GDM1 (cell line): ENCODE measurements at places on chromosomes 4 and X.
A peak's percentile ranks its signal among the peaks of the same experiment; 100 is the strongest.

DNA sequence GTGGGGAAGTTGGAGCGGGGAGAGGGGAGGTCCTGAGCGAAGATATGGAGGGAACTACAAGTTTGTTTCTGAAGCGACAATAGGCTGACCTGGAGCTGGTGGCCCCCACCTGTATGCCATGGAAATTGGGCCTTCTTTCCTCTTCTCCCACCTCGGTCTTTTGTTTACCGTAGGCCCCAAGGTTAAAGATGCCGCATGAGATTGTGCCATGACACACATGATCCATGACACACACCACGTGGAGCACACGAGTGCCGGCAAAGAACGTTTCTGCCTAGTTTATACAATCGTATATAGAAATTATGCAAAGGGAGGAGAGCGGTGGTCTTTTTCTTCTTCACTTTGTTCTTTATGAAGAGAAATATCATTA is 408 bp downstream of the TMEM33 start:
- DNase-seq: no peak

GRCh38 chr4:169604903-169605331 is 7.5 kb downstream of the NEK1 start:
- DNase-seq: no peak

DNA sequence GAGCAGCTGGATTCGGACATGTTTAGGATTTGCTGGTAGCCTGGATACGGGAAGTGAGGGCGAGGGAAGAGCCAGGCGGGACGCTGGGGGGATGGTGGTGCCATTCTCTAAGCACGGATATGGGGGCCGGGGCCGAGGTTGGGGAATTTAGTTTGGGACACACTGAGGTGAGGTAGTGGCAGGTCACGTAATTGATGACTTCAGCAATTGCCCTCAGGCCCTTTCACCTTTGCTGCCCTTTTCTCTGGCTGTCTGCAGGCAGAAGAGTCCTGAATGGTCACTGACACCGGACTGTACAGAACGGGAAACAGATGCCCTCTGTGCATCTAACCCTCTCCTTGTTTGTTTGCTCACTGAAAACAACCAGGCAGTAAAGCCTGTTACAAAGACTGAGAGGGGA is 16.9 kb upstream of the HMGB3 start:
- DNase-seq: no peak

DNA sequence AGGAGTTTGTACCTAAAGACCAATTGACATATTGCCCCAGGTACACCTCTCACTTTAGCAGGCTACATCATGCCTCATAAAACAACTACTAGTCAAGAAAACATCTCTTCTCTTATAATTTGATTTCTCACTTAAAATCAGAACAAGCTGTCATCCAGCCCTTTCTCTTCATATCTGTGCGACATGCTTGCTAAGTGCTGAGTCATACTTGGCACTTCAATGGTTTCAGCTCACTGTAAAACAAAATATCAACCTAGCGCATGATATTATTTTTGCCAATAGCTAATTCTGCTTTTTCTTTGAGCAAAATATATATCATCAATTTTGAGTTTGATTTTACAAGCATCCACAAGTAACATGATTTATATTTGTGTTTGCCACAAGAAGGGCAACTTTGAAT is 27.9 kb upstream of the FUNDC1 start:
- no peak for DNase-seq

- no peak for DNase-seq
Measured at GRCh38 chr4:1599491-1600210, 84.5 kb downstream of the FAM53A start.

GRCh38 chr4:76614589-76614988 is 179.6 kb downstream of the SHROOM3 start:
- no peak for DNase-seq

DNA sequence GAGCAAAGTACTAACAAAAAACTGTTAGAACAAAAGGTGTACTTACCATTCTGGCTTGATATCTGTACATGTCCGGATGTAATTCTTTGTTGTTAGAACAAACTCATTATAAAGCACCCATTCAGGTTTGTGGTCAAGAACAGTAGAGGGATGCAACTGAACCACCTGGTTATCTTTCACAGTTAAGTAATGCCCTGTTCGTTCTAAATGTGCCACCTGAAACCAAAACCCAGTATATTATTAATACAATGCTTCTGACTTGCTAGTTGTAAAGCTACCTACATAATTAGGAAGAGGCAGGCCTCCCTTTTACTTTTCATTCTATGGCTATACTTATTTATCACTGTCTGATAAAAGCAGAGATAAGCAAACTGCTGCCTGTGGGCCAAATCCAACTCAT is 54.8 kb downstream of the DHX15 start:
- no peak for DNase-seq

DNA sequence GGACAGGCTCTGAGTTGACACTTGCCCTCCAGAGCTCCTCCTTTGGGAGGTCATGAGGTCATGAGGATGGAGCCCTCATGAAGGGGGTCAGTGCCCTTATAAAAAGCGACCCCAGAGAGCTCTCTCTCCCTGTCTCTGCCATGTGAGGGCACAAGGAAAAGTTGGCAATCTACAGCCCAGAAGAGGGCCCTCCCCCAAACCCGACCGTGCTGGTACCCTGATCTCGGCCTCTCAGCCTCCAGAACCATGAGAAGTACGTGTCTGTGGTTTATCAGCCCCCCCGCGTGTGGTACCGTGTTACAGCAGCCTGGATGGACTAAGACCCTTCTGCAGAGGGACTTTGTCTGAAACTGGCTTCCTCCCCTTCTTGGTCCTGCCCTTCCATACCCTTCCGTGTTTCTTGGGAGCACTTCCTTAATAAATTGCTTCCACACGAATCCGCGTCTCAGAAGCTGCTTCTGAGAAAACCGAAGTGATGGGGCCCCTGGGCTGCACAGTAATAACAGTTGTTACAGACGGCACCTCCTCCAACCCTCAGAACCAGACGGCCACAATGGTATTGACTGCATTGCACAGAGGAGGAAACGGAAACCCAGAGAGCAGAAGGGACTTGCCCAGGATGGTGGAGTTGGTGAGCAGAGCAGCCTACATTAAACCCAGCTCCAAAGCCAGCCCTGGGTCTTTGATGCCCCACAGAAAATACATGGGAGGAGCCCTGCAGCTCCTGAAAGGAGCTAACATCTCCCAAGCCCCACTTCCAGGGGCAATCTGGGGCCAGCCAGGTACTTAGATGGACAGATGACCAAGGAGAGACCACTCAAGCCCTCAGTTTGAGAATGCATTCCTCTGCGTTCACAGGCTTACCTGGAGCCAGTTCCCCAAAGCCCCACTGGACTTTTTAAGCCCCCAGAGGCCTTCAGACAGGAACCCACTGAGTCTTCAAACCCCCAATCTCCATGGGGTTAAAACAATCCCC is 242.7 kb downstream of the BCOR start:
- peak; percentile 83 for DNase-seq

DNA sequence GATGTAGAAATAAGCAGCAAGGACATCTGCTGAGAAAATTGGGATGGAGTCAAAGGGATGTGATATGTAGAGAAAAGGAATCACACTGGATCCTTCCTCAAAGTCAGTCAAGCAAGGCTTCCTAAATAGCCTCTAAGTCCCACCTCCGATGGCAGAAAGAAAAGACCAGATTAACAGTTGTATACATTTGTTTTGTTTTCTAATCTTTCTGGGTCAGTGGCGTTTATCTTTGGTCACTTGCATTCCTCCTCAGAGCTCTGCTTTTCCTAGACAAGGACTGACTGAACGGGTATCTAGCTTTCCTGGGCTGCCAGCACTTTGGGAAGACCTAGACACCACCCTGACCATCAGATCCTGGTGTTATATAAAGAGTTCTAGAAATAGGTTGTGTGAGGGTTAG is 23.2 kb downstream of the PACRGL start:
- DNase-seq: no peak

DNA sequence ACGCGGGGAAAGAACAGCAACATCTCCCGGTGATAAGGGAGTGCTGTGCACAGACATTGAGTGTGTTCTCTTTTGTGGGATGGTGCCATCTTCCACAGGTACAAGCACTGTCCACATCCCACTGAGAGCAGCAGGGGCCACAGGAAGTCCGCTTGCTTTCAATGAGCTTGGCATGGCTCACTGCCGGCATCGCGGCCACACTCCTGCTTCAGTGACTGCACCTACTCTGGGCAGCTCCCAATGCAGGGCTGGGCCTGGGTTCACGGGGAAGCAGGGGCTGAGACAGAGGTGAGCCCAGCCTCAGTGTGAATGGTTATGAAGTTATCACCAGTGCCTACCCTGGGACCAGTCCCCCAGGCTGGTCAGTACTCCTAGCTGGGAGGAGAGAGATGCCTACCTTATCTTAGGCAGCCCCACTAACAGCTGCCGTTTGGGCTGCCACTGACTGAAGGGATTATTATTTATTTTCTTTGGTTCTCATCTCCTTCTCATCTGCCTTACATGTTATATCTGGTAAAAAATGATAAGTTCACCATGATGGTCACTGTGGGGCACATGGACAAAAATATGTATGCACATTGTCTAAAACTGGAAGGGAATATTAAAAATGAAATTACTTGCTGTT is 99.2 kb downstream of the MGST2 start:
- no peak for DNase-seq

- no peak for DNase-seq
Measured at GRCh38 chr4:23855912-23856605, 33.8 kb downstream of the PPARGC1A start.

GRCh38 chr4:186832906-186833305 is 109.2 kb upstream of the FAT1 start:
- no peak for DNase-seq

- DNase-seq: no peak
Measured at GRCh38 chr4:182354867-182355266, 111.7 kb downstream of the TENM3 start.

GRCh38 chrX:24145303-24146186 is 4.0 kb upstream of the ZFX start:
- DNase-seq: no peak

DNA sequence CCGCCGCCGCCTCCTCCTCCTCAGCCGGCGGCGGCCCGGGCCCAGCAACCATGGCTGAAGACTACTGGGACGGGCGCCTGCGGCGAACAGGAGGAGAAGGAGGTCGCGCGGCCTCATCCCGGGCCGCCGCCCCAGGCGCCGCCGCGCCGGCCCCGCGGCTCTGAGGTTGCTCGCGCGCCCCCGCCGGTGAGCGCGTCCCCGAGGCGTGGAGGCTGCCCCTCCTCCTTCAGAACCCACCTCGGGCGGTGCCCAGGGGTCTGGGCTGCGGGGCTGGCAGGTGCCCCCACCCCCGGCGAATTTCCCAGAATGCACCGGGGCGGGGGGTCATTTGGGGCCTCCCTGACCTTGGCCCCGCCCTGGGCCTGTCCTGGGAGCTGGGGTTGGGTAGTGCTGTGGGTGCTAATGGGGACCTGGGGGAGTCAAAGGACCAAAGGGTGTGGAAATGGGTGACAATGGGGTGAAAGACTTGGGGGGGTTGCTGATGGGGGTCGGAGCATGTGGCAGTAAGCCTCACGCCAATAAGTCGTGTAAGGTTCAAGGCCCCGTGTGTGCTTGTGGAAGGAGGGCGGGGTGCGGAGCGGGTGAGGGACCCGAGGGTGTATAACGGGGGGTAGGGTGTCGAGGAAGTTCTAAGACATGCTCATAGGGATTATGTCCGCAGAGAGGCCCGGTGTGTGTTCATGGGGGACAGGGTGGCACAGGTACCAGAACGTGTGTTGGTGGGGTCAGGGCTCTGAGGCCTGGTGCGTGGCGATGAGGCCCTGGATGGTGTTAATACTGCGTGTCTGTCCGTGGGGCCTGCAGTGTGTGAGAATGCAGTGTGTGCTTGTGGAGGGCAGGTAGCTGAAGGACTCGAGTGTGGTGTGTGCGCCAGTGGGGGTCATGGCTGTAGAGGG is 687 bp downstream of the CDK16 start:
- DNase-seq: no peak

- no peak for DNase-seq
Measured at GRCh38 chrX:19775830-19776485, 111.4 kb downstream of the SH3KBP1 start.

DNA sequence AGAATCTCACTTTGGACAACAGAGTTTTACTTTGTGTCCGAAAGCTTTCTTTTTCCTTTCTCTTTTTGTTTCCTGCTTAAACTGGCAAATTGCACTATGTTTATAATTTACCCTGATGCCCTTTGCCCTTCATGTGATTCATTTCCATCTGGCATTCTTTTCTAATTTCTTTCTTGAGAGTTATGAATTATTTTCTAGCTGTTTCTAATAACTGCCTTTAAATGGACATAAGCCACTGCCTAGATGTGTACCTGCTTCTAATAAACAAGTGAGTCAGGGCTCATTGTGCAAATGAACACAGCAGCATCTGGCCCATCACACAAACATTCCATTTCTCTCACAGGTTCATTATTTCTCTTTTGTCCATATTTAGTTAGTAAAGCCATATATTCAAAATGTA is 242.3 kb upstream of the GPRIN3 start:
- no peak for DNase-seq

DNA sequence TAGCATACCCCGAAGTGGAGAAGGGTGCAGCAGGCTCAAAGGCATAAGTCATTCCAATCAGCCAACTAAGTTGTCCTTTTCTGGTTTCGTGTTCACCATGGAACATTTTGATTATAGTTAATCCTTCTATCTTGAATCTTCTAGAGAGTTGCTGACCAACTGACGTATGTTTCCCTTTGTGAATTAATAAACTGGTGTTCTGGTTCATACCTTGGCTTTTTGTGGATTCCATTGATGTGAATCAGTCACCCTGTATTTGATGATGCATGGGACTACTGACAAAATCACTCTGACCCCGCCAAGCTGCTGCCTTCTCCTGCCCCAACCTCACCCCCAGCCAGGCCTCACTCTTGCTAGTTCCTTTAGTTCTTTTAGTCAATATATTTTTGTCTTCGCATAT is 32.7 kb downstream of the F9 start:
- no peak for DNase-seq

DNA sequence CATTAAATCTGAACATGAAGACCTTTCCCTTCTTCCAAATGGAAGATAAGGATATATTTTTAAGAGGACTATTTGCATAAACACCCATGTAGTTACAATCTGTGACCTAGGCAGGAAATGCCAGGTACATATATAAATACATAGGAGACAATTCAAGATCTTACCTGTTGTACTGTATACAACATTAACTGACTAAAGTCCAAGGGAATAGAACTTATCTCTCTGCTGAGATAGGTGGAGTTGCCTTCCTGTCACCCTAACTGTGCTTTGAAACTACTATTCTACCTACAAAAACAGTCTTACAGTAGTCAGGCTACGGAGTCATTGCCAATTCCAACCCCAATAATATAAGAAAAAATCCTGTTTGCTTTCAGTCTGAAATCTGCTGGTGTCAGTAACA is 106.3 kb downstream of the CHRNA9 start:
- no peak for DNase-seq
